ENCODE measurements at places on chromosomes 2 and 18.

DNA sequence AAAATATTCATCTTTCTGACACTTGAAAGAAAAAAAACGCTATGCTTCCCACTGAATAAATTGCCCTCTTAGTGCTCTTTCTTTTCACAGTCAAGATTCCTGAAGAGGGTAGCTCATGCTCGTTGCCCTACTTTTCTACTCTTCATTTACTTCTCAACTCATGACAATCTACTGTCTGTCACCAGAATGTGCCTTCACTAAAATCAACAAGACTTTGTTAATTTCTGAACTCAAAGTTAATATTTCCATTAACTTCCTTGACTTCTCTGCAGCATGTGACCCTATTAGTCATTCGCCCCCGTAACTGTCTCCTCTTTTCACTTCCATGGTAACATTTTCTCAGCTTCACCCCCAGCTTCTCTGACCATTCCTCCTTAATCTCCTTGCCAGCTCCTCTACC, 98.9 kb upstream of the MAPRE2 start:
- DNase-seq: no peak

- no peak for DNase-seq
Observed at GRCh38 chr2:200177971-200178911, 128.3 kb upstream of the SPATS2L start.

DNA sequence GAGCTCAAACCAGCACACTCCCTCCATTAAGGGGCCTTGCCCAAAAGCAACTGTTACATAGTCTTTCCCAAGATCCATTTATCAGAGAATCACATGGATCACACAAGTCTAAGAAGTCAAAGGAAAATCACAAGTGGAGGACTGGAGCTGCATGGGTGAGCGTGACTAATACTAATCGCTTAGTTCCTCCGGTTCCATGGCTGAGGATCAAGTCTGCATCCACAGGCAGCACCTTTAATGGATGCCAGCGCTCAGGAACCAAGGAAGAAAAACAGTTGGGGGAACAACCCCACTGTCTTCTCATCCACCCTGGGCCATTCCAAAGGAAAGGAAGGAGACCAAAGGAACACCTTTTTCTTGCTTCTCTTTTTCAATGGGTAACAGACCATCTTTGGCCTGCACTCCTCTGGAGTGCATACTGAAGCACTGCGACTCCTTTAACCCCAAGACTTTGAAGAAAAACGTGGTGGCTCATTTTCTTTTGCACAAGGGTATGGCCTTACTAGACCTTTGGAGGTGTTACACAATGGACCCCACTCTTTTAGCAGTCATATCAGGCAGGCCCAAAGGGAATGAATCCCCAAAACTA, 9.2 kb upstream of the WDR33 start:
- DNase-seq: no peak

DNA sequence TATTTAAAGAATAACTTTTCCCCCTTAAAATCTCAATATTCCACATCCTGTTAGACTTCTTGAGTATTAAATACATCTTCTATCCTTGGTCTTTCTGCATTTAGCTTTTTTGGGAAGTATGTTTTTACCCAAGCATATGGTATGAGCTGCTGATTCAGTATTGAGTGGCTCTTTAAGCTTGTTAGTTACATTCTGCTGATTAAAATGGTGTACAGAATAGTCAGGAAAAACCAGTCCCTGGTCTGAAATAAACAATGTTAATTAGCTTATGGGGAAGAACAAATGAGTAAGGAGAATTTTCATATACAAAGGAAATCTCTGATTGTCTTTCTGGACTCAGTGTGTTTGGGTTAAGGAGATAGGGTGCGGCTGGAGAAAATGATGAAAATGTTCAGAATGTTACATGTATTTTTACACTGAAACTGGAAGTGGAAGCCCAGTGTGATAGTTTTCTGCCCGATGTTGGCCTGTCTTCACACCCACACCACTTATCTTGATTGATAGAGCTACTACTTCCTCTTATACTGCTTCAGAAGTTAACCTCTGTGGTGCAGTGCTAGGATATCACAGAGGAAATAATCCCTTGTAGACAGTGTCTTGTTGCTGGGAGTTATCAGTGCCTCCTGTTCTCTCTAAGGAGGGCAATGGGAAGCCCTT, 84.0 kb downstream of the MSH2 start:
- DNase-seq: no peak

- no peak for DNase-seq
Observed at GRCh38 chr2:62844311-62845090, 139.0 kb downstream of the EHBP1 start.

DNA sequence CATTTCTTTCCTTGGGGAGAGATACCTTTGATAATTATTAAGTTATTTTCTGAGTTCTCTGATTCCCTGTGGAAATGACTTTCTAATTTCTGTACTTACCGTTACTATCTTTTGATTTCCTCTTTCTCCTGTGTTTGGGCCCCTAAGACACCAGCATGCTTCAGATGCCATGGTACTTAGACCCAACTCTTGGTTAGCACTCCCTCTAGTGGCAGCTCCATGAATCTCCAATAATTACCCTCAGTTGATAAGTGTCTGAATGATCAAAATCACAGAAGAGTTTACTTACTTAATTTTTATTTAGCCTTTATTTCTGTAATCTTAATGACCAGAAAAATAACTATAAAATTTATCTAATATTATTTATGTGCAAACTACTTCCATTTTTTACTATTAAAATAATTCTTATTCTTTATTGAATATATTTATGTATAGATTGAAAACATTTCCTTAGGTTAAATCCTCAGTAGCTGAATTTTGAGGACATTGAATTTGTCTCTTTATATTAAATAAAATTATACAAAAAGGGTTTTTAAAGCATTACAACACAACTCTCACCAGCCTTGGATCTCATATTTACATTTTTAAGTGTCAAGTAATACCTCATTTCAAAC, 300.4 kb downstream of the KCNS3 start:
- DNase-seq: no peak

- DNase-seq: no peak
Observed at GRCh38 chr2:120598416-120598815, 137.3 kb upstream of the GLI2 start.

DNA sequence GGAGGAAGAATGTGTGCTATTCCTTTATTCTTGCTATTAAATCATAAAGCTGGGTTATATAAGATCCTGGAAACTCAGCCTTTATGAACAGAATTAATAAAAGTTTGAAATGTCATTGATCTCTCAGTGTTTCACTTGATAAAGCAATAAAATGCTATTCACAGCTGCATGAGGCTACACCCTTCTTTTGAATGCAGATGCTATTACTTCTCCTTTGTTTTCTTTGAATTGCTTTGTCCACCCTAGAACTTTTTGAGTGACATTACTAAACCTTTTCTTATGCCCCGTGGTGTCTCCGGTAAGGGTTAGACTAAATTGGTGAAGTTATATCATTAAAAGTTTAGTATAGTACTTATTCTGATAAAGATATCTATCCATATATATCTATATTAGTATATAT, 18.9 kb downstream of the SERPINB5 start:
- no peak for DNase-seq

- DNase-seq: no peak
Observed at GRCh38 chr2:240294514-240294913, 140.9 kb upstream of the GPC1 start.

DNA sequence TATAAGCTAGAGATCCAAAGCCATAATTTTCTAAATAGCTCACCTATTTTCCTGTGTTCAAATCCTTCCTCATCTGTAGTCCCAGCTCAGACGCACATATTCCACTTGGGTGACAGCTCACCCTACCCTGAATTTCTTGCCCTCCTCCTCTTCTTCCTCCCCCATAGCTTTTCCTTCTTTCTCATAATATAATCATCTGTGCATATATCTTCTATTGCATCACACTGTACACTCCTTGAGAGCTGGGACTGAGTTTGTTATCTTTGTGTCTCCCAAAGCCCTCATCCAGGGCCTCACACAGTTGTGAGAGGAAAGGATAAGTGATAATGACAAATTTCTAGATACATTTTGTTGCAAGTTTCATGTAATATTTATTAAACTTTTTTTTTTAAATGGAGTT, 55.9 kb upstream of the RTN4 start:
- no peak for DNase-seq

DNA sequence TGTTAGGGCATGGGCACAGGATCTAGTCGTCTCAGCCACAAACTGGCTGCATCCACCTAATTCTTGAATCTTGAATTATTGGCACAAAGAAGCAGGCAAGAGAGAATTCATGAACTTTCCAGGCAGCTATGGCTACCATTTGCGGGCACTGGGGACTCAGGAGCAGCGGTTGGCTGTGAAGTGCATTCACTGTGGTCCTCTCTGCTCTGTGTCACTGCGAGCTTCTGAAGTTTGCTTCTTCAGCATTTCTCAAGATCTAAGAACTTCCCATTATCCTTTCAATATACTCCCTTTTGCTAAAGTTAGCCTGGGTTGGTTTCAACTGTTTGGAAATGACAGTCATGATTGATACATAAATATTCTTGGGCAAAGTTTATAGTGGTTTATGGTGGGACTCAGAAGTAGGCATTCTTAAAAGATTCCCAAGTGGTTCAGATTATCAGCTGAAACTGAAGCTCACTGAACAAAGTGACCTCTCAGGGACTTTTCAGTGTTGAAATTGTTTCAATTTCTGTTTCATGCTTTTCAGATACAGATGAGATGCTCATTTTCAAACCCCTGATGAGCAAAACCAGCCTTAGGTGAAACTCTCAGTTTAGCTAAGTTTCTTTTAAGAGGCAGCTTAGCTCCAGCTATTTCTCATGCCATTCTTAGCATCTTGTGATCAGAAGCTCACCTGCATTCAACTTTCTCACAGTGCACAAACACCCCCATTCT, 1258.3 kb upstream of the GYPC start:
- DNase-seq: no peak

DNA sequence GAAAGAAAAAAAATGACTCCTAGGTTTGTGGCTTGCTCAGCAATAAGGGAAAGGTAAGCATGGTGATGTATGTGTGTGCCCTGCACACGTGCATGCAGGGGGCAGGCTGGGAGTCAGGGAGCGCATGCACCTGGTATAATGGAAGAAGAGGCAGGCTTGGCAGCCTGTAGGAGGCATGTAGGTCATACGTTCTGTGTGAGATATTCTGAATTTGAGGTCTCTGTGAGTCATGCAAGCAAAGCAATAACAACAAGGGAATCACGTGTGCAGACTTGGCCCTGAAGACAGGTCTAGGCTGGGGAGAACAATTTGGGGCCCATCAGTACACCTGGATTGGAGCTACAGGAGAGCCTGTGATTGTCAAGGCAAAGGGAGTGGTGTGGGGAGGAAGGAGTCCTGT, 94.5 kb upstream of the TTC39C start:
- no peak for DNase-seq

DNA sequence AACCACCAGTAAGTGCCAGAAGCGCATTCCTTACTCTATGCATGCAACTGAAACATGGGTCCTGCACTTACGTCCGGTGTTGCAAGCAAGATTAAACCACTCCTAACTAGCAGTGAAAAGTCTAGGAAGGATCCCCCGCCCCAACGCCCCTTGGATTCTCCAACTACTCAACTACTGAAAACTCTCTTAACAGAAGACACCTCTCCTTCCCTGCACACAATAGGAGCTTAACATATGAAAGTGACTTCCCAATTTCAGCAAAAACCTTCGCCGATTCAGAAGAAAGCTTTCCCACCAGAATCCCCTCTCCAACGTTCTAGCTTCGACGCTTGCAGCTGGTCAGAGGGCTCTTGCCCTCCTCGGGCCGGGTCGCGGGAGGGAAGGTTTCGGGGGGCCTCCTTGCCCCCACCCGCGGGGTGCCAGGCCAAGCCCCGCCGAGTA, 578 bp downstream of the IWS1 start:
- DNase-seq: no peak

DNA sequence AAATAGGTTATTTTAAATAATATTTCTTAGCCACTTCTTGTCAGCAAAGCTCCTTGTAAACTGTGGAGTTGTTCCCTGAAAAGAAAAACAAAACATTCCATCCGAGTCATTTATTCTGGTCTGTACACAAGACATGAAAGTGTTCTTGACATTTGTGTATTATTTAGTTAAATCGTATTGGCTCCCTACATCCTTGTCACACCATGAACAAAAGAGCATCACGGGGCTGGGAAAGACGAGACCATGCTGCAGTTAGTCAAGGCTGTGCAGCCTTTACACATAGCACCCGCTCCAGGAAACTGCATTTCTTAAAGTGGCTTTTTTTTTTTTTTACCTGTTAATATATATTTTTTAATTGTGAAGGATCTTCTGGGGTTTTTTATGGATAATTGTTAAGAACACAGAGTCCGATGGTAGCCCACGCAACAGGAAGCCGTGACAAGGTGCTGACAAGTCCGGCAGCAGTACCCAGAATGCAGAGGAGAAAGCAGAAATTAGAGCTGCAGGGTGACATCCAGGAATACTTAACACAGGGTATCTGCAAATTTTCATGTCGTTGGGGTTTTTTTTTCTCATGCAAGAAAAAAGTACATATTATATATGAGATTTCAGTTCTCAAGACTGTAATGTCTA, 588.4 kb downstream of the ARHGAP15 start:
- DNase-seq: no peak

GRCh38 chr18:37156330-37156942, 327.5 kb downstream of the KIAA1328 start:
- DNase-seq: no peak

GRCh38 chr2:147829106-147829505, 15.7 kb upstream of the ACVR2A start:
- no peak for DNase-seq

DNA sequence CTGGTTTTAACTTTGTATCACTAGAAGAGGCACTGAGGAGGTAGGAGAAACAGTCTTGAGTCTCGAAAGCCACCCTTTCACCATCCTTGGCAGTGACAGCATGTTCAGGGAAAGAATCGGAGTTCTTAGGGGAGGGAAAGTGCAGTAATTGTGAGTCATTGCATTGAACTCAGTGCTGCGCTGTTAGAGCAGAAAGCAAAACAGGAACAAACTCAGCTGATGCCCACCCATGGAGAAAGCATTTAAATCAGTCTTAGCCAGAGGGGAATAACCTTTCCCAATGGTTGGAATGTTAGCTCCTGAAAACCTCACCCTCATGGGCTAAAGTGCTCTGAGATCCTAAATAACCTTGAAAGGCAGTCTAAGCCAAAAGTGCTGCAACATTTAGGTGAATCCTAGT, 845.6 kb upstream of the CNTNAP5 start:
- DNase-seq: no peak

DNA sequence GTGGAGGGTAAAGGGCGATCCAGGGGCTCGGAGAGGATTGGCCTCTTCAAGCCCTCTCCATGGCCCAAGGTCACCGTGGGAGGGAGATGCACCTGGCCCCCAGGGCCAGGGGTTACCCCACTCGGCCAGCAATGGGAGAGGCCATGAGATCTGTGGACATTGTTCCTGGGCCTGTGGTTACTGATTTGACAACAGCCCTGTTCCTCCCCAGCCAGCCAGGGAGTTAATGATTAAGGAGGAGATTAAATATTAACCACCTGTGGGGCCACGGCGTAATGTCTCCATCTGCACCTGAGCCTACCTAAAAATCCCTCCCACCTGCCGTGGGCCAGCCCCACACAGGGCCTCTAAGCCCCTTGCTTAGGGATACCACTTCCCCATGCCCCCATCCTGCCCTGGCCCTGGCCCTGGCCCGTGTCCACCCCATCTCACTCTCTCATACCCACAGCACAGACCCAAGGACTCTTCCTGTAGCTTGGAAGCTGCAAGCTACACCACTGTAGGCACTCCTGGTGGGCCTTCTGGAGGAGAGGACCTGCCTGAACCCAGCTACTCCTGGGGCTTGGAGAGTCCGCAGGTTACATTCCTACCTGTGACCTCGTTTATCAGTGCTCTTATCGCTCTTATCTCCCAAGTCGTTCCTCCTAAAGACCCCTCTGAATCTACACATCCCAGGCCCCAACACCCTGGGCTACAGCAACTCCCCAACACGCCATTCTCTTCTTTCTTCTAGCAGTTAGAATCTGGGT, 32.1 kb downstream of the ZFP36L2 start:
- no peak for DNase-seq
